ENCODE measurements at places on chromosomes 12 and 14. TPM values are rescaled to one million over a fixed set of nuclear protein-coding genes. Genes with fewer than 3 reads are reported as not detected.

Gene MAGOHB
- 83.4 TPM for polyA plus RNA-seq

Gene RND1
- polyA plus RNA-seq = 26.5 TPM

Gene CIROP
- not detected for polyA plus RNA-seq

Gene SMOC1
- 10.0 TPM for polyA plus RNA-seq

Gene KCNC2
- not detected for polyA plus RNA-seq

Gene ETNK1
- 20.3 TPM for polyA plus RNA-seq

Gene TSHR
- not detected for polyA plus RNA-seq

Gene TDRD9
- not detected for polyA plus RNA-seq

Gene ESR2
- polyA plus RNA-seq = 0.07 TPM

Gene CLEC4D
- polyA plus RNA-seq = not detected

Gene LUM
- 0.58 TPM for polyA plus RNA-seq

Gene ENDOU
- not detected for polyA plus RNA-seq

Gene PPP1R1A
- polyA plus RNA-seq = not detected

Gene MYL2
- polyA plus RNA-seq = not detected

Gene MORN3
- polyA plus RNA-seq = 0.28 TPM

Gene CAPS2
- 2.6 TPM for polyA plus RNA-seq

Gene MYH7
- not detected for polyA plus RNA-seq

Gene CLEC4A
- polyA plus RNA-seq = 0.17 TPM

Gene CABP1
- 0.15 TPM for polyA plus RNA-seq

Gene MYH6
- not detected for polyA plus RNA-seq

Gene P2RX2
- not detected for polyA plus RNA-seq

Gene TMX1
- 57.7 TPM for polyA plus RNA-seq

Gene GPRC5D
- polyA plus RNA-seq = not detected

Gene FGF23
- polyA plus RNA-seq = not detected

Gene CEP83
- polyA plus RNA-seq = 7.0 TPM

Gene MAP3K9
- 5.4 TPM for polyA plus RNA-seq

Gene FAM186B
- 0.05 TPM for polyA plus RNA-seq

Gene LRIG3
- polyA plus RNA-seq = 4.8 TPM

Data from A549 (cell line).